ENCODE measurements at places on chromosomes 5 and 9.

DNA sequence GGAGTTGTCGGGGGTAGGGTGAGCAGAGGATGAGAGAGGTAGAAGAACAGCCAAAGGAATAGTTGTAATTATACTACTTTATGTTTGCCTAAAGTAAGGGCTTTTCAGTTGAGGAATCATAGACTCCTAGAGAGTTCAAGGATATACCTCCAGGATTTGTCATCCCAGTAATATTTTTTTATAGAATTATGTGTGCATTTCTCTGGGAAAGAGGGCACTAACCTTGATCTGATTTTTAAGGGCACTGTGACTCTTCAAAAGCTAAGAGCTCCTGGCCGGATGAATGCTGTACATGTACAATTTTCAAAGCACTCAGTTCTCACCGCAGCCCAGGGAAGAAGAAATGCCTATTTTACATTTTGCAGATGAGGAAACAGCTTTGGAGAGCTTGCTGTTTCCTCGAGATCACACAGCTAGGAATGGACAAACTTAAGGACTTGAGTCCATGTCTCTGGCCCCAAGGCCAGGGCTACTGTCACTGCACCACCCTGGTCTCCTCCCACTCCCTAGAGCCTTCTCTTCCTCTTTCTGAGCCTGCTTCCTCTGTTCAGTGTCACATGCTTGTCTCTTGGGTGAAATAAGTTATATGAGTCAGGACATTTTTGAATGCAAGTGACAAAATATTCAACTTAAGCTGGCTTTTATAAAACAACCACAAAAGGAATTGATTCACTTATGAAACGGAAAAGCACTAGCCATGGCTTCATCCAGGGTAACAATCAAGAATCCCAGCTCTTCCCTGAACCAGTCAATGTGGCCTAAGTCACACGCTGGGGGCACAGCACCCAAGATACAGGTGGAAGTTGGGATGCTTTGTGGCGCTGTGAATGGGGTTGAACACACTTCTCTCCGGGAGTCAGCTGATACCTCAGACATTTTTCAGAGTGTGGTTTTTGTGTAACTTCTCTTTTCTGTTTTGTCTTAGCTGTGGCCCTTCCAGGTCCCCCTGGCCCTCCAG is 45.7 kb upstream of the TGFBR1 start:
- DNase-seq: no peak

DNA sequence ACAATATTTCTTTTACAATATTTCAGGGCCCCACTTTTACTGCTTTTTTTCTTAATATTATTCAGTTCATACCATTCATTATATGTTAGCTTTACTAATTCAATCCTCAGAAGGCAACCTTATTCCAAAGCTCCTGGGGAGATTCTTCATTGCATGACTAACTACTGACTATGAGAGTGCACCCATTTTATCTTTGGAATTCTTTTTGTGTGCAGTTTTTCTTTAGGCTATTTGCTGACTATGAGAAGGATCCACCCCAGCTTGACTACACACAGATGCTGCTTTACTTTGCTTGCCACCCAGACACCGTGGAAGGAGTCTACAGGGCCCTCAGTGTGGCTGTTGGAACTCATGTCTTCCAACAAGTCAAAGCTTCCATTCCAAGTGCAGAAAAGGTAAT is 56.9 kb upstream of the IL7R start:
- DNase-seq: no peak

DNA sequence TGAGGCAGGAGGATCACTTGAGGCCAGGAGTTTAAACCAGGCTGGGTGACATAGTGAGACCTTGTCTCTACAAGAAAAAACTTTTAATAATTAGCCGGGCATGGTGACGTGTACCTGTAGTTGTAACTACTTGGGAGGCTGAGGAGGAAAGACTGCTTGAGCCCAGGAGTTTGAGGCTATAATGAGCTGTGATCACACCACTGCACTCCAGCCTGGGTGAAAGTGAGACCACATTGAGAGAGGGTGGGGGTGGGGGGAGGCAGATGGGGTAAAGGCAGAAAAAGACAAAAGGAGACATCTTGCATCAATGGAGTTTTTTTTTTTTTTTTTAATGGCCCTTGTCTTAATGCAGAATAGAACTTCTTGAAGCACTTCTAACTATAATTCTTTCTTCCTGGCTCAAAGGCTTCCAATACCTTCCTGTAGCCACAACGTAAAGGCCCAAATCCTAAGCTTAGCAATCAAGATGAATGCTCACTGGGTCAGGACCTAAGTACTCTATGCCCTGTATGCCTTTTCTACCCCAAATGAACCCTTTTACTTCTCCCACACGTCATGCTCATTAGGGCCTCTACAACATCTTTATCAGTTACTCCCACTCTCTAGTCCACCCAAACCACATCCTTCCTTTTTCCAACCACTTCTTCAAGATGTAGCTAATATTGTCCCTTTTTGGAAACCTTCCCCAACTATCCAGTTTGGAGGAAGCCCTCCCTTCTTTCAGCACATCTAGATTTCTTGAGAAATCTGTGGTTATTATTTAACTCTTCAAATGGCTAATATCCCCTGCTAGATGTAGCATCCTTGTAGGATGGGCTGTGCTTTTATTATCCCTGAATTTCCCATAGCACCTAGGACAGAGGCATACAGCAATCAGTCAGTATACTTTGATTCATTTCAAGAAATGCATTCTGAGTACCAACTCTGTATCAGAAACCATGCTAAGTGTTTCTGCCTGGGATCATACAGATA is 40.8 kb downstream of the CSF2 start:
- DNase-seq: no peak

DNA sequence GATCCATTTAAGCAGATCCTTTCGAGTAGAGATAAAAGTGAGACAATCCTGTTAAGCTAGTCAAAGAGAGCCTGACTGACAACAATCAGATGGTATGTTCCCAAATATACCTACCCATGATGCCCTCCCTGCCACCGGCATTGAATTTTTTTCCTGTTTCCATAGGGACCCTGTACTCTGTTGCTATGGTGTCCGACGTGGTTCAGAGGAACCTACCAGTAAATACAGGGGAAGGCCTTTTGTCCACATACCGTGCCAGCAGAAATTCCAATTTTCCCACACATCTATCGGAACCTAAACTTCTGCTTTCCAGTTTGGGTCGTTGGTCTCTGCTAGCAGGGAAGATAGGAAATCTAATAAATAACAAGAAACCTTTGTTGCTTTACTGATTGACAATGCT is 64.7 kb downstream of the MEGF10 start:
- DNase-seq: no peak

- no peak for DNase-seq
Measured at GRCh38 chr9:113536483-113537228, 73.1 kb downstream of the RGS3 start.

DNA sequence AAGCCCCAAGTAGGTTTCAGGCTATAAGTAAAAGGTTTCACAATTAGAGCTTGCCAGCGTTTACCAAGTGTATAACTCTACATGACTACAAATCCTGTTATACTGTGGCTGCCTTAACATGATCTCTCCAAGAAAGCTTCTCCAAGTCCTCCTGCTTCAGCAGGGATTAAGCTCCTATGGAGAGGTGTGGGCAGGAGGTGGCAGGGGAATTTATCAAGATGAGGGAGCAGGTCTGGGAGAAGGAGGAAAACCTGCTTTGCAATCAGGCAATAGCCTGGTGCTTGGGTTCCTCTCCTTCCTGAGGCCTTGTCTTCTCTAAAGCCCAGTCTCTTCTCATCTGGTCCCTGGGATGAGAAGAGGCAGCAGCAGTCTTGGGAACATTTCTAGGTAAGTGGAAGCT is 135.2 kb downstream of the TSSK1B start:
- no peak for DNase-seq

GRCh38 chr5:81167078-81167477 is 66.0 kb upstream of the CKMT2 start:
- DNase-seq: no peak

Measured in stimulated activated CD8-positive, alpha-beta memory T cell treated with anti-CD3 and anti-CD28 coated beads, Interleukin-15, amount 100 ng/mL, for 24 hours (primary cell).